ENCODE measurements at places on chromosomes 16 and 17.

GRCh38 chr16:68233835-68234187, 2.1 kb downstream of the ESRP2 start:
- no peak for DNase-seq

DNA sequence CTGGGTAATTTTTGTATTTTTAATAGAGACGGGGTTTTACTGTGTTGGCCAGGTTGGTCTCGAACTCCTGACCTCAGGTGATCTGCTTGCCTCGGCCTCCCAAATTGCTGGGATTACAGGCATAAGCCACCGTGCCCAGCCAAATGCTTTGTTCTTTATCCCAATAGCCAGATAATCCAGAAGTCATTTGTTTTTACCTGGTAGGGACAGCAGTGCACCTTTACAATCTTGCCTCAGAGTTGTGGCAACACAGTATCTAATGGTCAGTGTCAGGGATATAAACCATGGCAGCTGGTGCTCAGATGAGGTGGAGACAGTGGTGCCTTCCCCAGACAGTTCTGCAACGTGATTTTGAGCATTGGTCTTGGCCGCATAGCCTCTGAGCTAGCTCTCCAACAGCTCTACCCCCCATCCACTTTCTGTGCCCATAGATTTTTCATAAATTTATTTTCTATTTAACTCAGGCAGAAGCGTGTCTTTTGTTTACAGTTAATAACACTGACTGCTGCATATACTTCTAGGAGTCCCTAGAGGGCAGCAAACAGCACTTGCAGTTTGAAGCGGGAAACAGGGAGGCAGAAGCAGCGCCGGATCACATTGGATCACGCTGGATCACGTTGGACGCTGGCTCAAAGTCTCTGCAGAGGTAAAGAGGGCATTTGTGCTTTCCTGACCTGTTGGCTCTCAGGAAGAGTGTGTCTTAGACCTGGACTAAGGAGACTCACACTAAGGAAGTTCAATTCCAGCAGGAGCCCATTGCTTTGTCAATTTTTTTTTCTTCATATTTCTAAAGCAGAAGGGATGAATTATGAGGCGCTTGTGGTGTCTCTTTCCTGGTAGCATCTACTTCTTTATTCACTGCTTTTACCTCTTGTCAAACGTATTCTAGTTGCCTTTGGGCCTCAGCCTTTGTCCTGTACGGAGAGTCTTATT, 5.1 kb upstream of the GGT6 start:
- peak; percentile 85 for DNase-seq

DNA sequence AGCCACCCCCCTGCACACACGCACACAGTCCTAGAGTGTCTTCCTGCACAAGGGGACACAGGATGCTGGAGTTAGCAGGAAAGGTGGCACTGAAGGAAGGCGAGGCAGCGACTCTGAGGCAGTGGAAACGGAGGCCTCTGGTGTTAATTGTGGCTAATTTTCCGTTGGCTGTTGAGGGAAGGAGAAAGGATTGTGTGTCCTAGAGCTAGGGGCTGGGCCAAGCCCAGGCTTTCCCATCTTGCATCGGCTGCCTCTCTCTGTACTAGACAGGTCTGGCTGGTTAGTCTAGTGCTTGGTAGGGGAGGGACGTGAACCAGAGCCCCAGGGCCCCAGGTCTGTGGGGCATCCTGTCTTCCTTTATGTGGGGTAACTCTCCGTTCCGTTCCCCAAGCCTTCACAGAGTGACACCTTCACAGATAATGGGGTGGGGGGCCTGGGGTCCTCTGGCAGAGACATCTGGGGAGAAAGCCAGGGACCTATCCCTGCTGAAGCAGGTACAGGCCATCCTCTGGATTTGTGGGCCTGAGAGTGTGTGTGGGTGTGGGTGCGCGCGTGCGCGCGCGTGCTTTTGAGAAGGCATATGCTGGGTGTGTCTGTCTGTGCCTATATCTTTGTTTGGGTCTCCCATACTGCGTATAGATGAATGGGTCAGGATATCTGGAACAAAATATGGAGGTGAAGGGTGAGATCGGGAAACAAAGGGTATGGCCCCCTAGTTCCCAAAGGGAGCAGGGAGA, at the start of gene CHD3:
Gene CHD3 (plus strand): TSS at position 606 of the 737 bp plus-strand sequence. CDS start 212 bp downstream, outside the sequence.
- peak; percentile 95 for DNase-seq

DNA sequence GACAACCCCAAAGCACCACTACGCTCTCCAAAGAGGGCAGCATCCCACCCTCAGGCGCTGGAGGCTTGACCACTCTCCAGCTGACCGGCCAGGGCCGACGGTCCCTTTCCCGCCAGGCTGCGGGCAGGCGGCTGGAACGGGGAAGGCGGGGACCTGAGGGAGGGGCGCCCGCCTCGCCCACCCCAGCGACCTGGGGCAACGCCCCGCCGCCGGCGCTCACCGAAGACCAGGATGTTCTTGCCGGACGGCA, 431 bp downstream of the DYNC1LI2 start:
- DNase-seq: no peak

DNA sequence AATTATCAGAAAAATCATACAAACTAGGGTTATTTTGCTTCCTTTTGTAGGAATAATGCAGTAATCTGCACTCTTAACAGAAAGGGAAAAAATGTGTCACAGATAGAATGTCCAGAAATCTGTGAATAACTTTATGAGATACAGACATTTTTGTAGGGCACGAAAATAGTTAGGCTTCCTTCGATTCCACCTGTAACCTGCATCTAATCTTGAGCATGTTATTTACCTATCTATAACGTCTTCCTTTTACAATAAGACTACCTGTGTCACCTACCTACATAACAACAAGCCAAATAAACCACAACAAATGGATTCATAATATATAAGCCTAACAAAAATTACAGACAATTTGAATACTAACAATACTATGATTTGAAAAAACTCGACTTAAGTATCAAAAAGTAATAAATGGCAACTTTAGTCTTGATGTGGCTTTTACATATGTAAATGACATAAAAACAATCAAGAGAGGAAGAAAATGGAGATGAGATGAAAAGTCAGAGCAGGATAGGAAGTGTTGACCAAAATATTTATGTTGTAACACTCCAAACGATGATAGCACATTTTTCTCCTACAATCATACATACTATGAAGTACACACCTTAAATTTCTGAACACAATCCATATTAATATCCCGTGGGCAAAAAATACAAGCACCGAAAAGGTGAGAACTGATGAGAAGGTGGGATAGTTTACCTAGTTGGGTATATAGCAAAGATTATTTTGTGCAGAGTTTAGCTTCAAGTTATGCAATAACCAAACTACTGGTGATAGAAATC, 2.5 kb downstream of the STAT5B start:
- no peak for DNase-seq

GRCh38 chr16:64657316-64658011, 464.4 kb downstream of the CDH11 start:
- peak; percentile 66 for DNase-seq

- DNase-seq: peak; percentile 47
These were observed 11.4 kb upstream of the TCAP start for GRCh38 chr17:39653662-39654331.

Measured in epithelial cell of esophagus (primary cell).